ENCODE measurements at places on chromosomes 2 and 18. TPM values are rescaled to one million over a fixed set of nuclear protein-coding genes. Genes with fewer than 3 reads are reported as not detected.
A peak's percentile ranks its signal among the peaks of the same experiment; 100 is the strongest.

The HOXD11 gene
- not detected for polyA plus RNA-seq

DNA sequence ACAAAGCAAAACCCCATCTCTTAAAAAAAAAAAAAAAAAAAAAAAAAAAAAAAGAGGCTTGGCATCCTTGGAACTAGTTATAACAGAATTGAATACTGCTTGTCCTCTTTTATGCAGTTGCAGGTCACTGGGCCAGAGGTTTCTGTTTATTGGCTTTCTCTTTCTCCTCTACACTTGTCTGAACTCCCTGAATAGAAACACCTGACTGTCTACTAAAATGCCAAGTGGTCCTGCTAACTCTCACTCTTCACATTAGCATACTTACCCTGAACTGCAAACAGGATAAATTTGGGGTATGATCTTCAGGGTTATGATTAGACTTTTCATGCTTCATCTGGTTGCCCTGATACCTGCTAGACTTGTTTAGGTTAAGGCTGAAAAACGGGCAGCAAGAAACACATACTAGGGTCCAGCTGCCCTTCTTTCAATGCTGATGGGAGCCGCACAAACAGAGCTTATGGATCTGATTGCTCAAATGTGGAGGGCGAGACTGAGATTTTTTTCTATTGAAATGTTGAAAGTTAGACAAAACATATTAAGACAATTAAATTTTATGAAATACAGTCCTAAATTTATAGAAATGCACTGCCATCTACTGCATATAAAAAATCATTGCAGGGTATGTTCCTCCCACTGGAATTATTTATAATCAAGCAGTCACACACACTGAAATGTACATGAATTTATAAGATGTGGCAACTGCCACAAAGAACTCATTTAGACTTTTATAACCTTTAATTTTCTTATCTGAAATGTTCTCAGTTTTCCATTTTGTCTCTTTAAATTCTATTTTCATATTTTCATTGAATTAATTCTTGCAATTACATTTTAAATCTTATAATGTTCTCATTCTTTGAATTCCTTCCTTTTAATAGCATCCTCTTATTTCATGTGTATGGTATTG is 40.8 kb downstream of the GTF3C3 start:
- H3K4me3 ChIP-seq, result no peak overlapping the region
- no peaks in the 10 kb centered on the region for H3K27me3 ChIP-seq
- peaks cover 3% of the 10 kb centered on the region for H3K36me3 ChIP-seq
- no peaks in the 10 kb centered on the region for H3K4me1 ChIP-seq
- peak; percentile 29 for DNase-seq

The LRRTM1 gene
- 0.64 TPM for polyA plus RNA-seq

The CMPK2 gene
- polyA plus RNA-seq, result 5.0 TPM

DNA sequence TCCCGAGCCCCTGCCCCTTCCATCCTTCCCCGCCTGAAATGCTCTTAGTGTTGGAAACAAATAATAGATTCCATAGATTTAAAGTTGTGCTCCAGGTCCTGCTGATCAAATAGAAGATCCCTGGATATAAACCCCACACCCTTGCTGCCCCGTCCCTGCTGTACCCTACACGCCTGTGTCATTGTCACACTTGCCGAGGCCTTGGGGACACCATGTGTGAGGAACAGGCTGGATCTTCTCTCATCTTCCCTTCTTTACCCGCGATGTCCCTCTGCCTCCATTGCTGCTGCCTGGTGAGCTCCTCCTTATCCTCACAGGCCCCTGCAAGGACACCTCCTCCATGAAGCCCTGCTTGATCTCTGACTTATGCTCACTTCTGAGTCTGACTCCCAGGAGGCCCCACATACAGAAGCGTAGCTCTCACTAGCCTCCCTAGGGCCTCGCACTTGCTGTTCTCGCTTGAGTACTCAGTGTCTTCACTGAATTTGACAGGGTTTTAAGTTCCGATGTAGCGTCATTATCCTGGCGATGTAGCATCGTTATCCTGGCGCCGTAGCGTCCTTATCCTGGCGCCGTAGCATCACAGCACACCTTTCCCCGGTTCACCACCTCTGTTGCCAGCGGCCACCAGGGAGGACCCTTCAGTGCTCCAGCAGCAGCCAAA is 221.9 kb downstream of the NDUFA10 start:
- no peaks in the 10 kb centered on the region for H3K36me3 ChIP-seq
- no peak overlapping the region for H3K27ac ChIP-seq
- H3K4me3 ChIP-seq, result no peak overlapping the region
- H3K27me3 ChIP-seq, result peaks cover 3% of the 10 kb centered on the region
- DNase-seq, result no peak

- H3K36me3 ChIP-seq, result no peaks in the 10 kb centered on the region
- no peak for DNase-seq
- no peaks in the 10 kb centered on the region for H3K4me1 ChIP-seq
- H3K4me3 ChIP-seq, result no peak overlapping the region
- H3K27me3 ChIP-seq, result no peaks in the 10 kb centered on the region
- H3K27ac ChIP-seq, result no peak overlapping the region
Measured at GRCh38 chr18:50847192-50847591, 27.4 kb upstream of the MRO start.

DNA sequence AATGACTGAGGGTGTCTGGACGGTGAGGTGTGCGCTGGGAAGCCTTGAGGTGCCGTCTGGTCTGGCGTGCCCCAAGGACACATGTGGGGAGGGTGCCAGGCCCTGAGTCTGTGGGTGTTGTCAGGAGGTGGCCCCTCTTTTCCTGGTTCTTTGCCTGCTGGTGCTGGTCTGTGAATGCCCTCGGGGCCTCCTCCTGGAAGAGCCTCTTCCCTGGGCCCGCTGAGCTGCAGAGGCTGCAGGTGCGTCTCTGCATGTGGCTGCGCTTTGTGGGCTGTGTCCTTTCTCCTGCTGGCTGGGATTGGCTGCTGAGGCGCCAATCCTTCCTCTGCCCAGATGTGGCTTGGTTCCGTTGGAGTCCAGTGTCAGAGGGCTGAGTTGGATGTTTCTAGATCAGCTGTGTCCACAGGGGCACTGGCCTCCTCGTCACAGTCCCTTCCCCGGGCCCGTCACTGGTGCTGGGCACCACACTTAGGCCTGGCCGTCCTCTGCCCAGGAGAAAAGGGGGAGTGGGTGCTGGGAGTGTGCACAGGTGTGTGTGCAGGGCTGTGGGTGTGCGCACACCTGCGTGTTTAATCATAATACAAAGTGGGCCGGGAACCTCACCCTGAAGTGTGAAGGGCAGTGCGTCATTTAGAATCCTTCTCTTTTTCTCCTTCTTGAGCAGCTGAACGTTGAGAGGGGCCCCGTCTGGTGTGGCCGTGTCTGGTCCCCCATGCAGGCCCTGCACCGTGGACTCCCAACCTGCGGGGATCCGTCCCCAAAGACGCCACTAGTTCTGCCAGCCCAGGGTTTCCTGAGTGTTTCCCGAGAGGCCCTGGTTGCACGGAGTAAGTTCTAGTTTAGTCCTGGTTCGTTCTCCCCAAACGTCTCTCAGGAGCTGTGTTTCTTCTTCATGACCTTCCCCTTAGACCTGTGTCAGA is 35.5 kb downstream of the RTP5 start:
- H3K4me3 ChIP-seq, result no peak overlapping the region
- no peak for DNase-seq
- H3K36me3 ChIP-seq, result peaks cover 8% of the 10 kb centered on the region

All from muscle of leg (tissue), 16 donors.